HuH-7 (cell line): ENCODE measurements at places on chromosomes 11 and 22.
A peak's percentile ranks its signal among the peaks of the same experiment; 100 is the strongest.

- no peak for DNase-seq
Observed at GRCh38 chr11:33884601-33885000, 7.3 kb downstream of the LMO2 start.

GRCh38 chr11:128784059-128784804 is 82.9 kb downstream of the KCNJ1 start:
- no peak for DNase-seq

DNA sequence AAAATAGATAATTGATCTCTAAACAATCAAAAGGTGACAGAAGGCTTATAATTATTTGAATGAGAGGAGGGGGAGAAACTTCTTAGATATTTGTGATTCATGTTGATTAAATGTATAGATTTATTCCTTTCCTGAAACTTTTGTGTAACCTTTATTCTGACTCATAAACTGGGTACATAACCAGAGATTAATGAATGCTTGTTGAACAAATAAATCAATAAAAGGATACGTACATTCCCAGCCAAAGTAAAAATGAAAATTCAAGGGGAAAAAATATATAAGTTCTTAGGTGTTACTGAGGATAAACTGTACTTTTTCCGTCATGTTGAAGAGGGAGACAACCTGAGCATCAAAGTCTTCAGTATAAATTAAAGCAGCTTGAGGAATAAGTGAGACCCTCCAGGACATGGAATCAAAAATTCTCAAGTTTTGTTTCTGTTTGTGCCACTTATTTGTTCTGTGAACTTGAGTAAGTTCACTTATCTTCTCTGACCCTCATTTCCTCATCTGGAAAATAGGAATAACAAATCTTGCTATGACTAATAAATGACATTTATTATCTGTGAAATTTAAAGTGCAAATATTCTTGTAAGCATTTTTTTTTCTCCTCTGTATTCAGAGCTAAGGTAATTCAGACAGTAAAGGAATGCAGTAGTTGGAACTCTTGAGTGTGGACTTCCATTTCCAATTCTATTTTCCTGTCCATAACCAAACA is 195.4 kb downstream of the METTL15 start:
- DNase-seq = no peak

DNA sequence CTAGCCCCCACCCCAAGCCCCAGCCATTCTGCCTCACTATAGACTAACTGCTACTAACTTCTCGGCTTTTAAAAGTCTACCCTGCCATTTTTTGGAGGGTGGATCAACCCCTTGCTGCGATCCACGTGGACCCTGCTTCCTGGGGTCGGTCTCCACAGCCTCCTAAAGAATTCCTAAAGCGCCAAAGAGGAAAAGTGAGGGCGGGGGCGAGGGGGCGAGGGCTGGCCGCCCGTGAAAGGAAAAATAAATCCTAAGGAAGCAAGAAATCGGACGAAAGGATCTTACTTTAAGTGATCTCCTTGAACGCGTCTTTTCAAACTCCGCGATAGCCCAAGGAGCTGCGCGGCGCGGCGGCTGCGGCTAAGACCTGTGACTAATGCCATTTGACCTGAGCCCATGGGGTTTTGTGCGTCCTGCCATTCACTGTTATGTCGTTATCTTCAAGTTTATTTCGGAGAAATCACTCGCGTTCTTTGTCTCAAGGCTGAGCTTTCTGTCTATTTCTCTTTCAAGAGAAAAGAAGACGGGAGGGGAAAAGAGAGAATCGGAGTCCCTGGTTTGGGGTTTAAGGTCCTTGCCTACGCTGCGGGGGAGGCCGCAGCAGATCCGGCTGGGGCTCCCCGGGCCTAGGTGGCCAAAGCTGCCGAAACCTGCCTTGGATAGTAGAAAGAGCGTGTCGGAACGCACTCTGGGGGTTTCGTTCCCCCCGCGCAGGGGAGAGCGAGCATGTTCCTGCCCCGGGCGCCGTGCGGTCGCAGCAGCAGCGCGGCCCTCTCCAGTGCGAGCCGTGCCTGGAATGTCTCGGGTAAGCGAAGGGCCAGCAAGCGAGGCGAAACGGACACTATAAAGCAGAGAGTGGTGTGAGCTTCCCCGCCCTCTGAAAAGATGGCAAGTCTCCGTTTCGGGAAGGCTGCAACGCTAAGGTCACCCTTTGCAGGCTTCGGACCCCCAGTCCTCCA is 2.8 kb upstream of the DBX1 start:
- DNase-seq = no peak

DNA sequence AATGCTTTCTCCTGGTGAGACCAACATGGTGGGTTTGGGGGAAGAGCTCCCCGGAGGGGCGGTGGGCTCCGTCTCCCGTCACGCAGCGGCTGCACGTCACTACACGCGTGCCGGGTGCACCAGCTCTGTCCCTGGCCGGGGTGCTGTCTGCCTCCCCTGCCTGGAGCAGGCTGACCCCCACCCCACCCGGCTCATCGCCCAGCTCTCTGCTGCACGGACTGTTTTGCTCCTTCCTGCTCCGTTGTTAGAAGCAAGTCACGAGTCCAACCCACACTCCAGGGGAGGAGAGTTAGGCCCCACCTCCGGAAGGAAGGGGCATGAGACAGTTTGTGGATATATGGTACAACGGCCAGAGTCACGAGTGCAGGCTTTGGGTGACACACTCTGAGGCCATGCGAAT is 364.9 kb downstream of the BRD1 start:
- no peak for DNase-seq

DNA sequence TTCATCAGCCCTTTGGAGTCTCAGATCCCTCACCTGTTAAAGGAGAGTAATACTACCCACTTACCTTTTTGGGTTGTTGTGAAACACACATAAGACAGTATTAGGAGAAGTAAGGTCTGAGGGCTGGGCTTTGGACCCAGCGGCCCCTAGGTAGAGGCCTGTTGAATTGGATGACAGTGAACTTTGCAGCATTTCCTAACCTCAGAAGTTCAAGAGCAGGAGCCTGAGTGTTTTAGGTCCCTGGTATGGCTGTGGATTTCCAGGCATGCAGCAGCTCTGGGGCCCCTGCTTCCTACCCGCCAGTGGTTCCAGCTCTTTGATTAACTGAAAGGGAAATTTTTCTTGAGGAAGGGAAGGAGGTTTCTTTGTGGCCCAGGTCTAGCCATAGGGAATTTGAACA is 58.9 kb downstream of the TEAD1 start:
- no peak for DNase-seq

- no peak for DNase-seq
Observed at GRCh38 chr11:24496736-24497725, at the start of gene LUZP2. Gene LUZP2 (plus strand): TSS chr11:24497053.

DNA sequence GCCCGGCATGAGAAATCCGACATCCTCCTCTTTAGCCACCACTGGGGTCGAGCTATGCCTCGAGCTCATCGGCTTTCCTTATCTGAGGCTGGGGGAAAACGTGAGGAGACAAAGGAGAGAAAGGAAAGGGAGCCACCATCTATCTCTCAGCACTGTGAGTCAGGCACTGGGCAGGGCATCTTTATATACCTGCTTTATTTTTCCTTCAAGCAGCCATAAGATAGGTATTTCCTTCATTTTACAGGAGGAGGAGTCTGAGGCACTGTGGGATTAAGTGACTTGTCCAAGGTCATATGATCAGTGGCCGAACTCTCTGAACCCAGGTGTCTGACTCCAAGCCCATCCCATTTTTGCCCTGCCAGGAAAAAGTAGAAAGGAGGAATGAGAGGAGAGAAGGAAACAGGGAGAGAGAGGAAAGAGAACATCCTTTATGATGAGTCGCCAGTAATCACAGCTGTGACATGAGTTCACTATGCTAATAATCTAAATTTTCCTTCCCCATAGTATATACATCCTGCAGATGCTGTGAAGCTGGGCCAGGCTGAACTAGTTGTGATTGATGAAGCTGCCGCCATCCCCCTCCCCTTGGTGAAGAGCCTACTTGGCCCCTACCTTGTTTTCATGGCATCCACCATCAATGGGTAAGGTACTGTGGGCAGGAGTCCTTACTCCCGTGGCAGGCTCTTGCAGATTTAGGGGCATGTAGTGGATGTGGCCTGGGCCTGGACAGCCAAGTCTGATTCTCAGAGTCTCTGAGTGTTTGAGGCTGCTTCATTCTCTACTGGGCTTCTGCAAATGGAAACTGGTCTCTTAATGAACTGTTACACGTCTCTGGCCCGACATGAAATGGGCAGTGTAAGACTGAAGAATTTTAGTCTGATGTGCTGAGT is 21.8 kb downstream of the NAT10 start:
- DNase-seq = no peak

- DNase-seq = peak; percentile 79
Observed at GRCh38 chr11:47186076-47186699, at the start of gene PACSIN3. Gene PACSIN3 (minus strand): TSS chr11:47186434. CDS start chr11:47182727, 3,707 bp downstream.

DNA sequence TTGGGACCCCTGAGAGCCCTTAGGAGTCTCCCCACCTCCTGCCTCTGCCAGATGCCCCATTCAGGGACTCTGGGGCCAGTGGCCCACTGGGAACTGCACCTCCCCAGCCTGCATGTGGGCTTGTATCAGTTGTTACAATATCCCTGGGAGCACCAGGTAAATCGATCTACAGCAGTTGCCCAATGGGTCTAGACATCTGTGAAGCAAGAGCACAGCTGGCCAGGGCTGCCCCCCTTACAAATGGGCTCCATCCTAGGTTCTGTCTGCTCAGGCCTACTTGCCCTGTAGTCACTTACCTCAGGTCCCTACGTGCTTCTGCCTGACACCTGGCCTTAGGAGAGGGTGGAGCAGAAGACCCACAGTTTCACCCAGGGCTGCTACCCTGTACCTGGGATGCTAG is 62.7 kb downstream of the HIRA start:
- no peak for DNase-seq

- DNase-seq = no peak
Observed at GRCh38 chr22:47161631-47162030, 399.2 kb downstream of the TBC1D22A start.

DNA sequence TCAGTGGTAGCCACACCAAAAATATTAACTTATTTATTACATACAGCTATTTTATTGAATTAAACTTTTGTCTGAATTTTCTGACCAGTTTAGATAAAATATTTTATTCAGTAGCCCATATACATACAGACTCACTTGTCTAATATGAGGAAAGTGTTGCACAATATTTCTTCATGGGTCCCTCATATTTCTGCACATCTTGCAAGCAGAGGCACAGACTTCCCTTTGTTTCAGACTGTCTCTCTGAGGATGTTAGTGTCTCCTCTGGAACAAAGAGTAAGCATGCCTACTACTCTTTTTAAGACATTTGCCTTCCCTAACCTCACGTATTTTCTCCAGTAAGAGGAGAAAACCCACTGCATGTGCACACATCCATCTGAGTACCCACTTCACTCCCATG is 81.2 kb downstream of the OR5AK2 start:
- no peak for DNase-seq

DNA sequence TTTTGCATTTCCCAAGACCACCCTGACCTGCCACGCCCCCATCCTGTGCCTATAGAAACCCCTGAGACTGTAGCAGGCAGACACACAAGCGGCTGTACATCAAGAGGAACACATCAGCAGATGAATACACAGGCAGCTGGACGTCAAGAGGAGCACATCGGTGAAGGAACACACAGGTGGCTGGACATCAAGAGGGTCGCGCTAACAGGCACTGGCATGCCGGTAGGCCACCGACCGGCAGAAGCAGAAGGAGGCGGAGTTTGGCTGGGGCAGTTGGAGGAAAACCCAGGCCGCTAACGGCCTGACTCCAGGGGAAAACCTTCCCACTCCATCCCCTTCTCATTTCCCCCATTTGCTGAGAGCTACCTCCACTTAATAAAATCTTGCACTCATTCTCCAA is 5.4 kb upstream of the IPO7 start:
- no peak for DNase-seq

GRCh38 chr11:7019500-7020182 is 505 bp downstream of the ZNF214 start:
- DNase-seq = peak; percentile 23

DNA sequence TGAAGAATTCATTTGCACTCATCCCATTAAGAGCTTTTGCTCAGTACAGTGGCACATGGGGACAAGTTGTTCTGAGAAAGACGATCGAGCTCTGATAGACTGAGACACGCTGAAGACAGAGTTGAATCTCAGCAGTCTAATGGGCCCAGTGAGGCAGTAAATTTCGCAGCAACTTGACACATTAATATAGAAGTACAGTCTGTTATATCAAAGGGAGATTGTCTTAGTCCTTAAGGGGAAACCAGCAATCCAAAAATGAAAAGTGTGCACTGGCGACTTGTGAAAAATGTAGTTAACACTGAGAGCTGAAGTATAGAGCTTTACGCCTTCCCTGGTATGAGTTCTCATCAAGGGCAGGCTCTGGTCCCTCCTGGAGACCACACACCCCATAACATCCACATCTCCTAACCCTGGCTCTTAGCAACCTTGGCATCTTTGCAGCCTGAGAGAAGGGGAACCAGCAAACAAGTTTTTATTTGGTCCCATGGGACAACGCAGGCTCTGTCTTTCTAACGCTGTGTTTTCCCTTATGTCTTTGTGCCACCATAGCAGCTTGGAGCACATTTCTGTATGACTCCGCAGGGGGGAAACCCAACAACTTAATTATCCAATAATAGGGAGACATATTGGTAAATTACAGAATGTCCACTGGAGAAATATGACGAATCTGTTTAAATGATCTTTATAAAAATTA is 952.5 kb downstream of the OPCML start:
- DNase-seq = no peak

GRCh38 chr11:1969776-1970175 is 22.6 kb downstream of the MRPL23 start:
- DNase-seq = no peak

DNA sequence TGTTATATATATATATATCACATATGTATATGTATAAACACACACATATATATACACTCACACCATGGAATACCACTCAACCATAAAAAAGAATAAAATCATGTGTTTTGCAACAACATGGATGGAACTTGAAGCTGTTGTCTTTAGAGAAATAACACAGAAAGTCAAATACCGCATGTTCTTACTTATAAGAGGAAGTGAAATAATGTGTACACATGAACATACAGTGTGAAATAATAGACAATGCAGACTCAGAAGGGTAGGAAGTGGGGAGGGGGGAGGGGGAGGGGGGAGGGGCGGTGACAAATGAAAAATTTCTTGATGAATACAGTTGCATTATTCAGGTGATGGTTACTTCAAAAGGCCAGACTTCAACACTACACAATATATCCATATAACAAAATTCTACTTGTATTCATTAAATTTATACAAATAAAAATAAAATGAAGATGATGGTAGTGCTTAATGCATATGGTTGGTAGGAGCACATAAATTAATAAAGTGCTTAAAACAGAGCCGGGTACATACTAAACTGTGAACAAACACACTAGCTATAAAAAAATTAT is 5.8 kb upstream of the OR5B2 start:
- DNase-seq = no peak

GRCh38 chr11:20707876-20708275 is 38.5 kb downstream of the NELL1 start:
- DNase-seq = no peak

DNA sequence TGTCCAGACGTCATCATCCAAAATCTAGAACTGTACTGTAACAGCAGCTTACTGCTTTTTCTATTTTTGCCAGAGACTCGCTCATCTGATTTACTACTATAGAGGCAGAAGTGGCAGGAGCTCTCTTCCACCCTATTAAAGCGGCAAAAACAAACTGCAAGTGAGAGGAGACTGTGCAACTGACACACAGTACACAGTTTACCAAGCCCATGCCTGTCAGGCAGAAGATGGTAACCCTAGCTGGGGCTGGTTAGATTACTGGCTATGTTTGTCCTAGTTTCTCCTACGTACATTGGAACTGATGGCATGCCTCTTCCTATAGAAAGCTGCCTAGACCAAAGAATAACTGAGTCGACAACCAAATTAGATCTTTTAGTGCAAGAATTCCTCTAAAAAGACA is 51.8 kb downstream of the CELF1 start:
- no peak for DNase-seq
